ENCODE measurements at places on chromosomes 13 and 19.

- DNase-seq = no peak
Measured at GRCh38 chr19:23972161-23972560, 57.5 kb downstream of the ZNF726 start.

DNA sequence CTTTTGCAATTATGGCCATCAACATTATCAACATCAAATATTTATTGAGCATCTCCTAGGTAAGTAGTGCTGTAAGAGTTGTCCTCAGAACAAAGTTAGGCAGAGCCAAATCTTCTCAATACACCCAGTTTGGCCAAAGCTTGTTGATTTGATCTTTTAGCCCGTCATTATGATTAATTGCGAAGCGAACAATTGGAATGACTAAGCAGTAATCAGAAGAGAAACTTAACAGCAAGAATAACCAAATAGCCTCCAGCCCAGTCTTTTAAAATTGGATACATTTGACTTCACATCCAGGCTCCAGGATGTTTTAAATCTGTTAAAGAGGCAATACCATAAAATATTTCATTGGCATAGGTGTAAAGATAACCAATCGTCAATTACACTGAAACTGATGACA lies 1156.0 kb downstream of the OLFM4 start:
- no peak for DNase-seq

- DNase-seq = no peak
Measured at GRCh38 chr19:5455367-5456129, at the start of gene ZNRF4. TSS of gene ZNRF4 (plus strand) at chr19:5455417. CDS start at chr19:5455492, 75 bp downstream.

GRCh38 chr13:32105653-32106313 lies 74.2 kb downstream of the FRY start:
- no peak for DNase-seq

DNA sequence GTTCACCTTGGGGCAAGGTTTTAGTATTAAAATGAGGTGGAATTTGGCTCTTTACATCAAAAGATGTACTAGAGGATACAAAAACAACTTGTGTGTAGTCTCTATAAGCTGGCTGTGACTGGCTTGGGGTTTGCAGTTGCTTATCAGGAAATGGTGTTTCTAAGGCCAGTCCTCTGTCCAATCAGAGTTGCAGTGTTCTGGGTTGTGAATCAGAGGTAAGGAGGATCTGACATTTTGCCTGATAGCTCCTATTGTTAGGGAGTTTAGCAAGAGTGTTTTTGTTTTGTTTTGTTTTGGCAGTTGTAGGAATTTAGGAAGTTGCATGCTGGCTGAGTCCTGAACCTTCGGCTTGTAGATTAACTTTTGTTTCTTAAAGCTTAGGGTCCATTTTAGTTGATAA lies 20.1 kb upstream of the ESD start:
- no peak for DNase-seq

- no peak for DNase-seq
Measured at GRCh38 chr19:14775869-14776586, 2.3 kb downstream of the ADGRE2 start.

DNA sequence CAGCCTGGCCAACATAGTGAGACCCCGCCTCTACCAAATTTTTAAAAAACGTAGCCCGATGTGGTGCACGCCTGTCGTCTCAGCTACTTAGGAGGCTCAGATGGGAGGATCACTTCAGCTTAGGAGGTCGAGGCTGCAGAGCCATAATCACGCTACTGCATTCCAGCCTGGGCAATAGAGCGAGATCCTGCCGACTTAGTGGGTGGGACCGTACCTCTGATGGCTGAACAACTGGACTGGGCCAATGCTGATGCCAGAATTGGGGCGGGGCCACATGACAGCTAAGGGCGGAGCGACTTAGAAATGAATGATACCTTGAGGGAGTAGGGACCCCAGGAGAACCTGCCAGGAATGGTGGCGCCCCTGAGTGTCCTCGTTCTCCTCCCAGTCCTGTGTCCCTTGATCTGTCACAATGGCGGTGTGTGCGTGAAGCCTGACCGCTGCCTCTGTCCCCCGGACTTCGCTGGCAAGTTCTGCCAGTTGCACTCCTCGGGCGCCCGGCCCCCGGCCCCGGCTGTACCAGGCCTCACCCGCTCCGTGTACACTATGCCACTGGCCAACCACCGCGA lies 3.6 kb downstream of the LTBP4 start:
- DNase-seq = no peak

GRCh38 chr13:19794631-19795030 lies 11.9 kb upstream of the PSPC1 start:
- no peak for DNase-seq

DNA sequence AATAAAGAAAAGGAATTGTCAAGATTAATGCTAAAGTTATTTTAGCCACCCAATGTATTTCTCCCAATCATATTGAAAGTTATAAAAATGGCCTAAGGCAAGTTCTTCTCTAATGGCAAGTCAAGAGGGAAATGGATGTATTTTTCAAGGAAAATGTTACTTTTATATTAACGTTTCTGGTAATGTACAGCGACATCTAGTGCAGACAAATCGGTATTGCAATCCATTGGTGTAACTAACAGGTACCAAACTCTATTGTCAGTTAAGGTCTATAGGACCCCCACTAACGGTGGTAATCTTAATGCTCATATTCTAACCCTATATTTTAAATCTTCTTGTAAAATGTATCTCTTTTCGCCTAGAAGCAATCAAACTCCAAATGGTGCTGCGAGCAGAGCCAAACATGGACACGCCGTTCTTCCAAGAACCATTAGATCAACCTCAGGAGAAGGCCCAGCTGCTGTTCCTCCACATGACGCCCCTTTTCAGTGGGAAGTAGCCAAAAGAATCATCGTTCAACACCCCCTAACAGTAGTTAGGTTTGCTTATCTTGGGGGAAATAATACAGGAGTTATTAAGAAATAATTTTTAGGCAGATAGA lies 98.5 kb upstream of the PABPC3 start:
- no peak for DNase-seq

- no peak for DNase-seq
Measured at GRCh38 chr19:35618857-35619256, 6.3 kb downstream of the HAUS5 start.

- no peak for DNase-seq
Measured at GRCh38 chr13:109036078-109036780, 406.8 kb downstream of the MYO16 start.

- DNase-seq = no peak
Measured at GRCh38 chr13:58843567-58843966, 1212.0 kb downstream of the PCDH17 start.

- DNase-seq = no peak
Measured at GRCh38 chr13:85492283-85492682, 306.9 kb downstream of the SLITRK6 start.

GRCh38 chr19:36054733-36055686 lies at the start of gene WDR62:
TSS of gene WDR62 (plus strand) at chr19:36054897. CDS start at chr19:36054972, 75 bp downstream.
- peak; percentile 94 for DNase-seq

DNA sequence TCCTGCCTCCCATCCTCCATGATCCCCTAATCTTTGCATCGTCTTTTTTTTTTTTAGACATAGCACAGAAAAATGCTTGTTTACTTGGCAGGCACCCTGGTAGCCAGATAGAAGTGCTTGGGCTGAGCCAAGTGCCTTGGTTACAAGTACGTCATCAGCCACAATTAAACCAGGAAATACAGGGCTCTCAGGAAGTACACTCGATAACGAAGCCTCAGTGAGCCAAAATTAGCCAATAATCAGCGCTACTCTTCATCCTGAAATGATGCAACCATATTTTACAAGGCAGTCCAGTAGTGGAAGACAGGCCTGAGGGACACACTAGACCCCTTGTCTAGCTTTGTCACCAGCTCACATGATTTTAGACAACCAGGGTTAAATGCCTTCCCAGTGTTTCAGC lies 194.0 kb upstream of the NBEA start:
- no peak for DNase-seq

- no peak for DNase-seq
Measured at GRCh38 chr19:41299755-41300089, 10.2 kb upstream of the CCDC97 start.

DNA sequence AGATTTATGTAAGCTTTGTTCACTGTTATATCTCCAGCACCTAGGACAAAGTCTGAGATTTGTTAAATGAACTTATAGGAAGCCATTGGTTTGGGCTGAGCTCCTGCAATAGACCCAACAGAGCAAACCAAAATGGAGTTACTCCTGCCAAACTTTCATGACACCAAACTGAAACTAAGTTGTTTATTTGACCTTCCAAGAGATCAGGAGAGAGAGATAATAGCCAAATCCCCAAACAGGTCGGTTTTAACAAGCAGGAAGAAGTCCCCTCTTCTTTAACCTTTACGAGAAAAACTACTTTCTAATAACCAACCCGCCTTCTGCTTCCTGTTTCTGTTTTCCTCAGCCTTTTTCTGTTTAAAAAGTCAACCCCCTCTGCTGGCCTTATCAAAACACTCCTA lies 54.9 kb upstream of the ATP12A start:
- DNase-seq = no peak

- DNase-seq = no peak
Measured at GRCh38 chr19:47723581-47723940, 10.3 kb downstream of the EHD2 start.

DNA sequence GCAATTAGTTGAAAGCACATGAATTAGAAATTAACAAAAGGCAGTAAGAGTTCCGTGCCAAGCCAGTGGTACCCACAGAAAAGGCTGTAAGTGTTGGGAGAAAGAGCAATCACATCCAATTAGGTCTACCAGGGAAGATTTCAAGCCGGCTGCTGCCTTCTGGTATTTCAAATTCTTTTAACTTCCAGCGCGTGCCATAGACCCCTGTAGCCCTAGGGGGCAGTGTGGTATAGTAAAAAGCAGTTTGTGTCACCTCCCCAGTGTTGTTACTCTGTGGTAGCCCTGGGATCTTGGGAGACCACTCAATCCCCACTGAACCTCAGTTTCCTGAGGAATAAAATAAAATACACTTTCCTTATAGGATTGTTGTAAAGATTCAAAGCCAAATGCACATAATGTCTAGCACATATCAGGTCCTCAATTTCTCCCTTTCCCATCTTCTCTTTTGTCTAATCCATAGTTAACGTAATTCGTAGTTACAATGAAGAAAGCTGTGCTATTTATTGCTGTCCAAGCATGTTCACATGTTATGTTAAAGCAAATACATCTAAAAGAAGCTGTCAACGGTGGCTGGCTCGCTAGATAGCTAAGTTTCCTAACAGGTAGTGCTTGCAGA lies 230.2 kb downstream of the TDRD3 start:
- DNase-seq = no peak

- no peak for DNase-seq
Measured at GRCh38 chr13:30196025-30196424, 111.3 kb downstream of the KATNAL1 start.

DNA sequence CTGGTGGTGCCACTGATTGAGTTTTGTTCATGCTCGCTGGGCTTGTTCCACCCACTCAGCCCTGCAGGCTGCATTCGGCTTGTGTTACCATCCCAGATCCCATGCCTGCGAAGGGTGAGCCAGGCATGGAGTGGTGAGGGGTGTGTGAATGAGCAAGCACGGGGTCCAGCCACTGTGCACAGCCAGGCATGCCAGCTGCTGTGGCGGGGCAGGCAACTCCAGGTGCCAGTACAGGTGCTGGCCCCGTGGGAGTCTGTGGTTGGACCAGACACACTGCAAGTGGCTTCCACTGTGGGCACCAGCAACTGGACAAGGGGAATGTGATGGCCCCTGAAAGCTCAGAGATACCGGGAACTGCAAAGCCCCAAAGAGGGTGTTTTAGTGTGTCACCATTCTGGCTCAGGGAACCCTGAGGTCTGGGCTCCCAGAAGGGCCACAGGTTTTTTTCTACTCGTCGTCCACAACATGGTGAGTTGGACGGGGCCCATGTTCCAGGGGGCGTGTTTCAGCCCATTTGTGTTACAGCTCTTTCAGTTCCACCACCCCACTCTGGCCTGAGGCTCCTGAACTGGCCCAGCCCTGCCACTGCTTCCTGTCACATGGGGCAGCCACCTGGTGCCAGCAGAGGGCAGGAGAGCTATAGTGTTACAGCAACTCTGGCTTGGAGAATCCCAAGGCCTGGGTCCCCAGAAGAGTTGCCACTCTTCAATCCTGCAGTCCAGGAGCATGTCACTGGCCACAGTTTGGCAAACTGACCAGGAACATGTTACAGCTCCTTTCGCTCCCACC lies 217.0 kb upstream of the OBI1 start:
- DNase-seq = no peak

GRCh38 chr13:38844581-38844980 lies 146.1 kb downstream of the STOML3 start:
- no peak for DNase-seq

- DNase-seq = no peak
Measured at GRCh38 chr13:59094181-59094580, 1069.5 kb downstream of the DIAPH3 start.

DNA sequence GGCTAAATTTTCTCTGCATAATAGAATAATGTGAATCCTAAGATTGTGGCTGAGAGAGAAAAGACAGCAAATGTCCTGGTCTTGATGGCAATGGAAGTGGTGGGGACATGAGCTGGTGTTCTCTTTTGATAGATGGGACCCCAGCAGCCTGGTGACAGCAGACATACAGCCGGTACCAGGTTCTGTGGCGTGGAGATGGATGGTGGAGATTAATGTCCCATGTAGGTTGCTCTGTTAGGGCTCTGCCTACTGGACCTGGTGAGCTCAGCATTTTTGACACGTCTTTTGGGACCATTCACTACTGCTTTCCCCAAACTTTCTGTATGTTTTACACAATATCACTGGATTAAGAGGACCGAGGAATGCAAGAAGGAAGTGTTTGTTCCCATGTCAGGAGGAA lies 8.2 kb upstream of the SIGLEC14 start:
- no peak for DNase-seq

- DNase-seq = no peak
Measured at GRCh38 chr13:23806874-23807526, 82.2 kb downstream of the MIPEP start.

DNA sequence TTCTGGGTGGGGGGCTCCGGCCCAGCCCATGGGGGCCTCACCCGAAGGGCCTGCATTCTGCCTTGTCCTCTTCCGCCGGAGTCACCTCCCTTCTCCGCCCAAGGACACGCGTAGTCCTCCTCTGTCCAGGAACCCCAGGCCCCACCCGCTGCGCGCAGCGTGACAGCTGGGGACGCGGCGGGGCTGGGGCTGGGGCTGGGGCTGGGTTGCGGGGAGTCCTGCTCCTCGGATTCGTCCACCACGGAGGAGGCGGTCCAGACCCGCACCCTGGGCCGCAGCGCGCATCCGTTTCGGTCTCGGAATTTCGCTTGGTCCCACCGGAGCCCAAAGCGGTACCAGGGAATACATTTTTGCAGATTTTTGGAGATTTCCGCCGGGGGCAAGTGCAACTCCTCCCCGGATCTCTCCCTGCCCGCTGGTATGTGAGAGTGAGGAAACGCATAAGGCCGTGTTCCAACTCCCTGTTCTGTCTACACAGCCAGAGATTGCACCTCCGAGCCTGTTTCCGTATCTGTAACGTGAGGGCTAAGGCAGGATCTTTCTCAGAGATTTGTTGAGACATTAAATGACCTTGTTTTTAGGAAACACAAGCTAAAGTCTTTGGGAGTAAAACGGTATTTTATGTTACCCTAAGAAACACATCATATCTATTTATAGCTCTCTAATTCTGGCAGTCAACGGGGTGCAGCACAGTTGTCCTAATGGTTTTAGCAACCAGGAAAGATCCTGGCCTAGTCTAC lies at the start of gene COX7A1:
TSS of gene COX7A1 (minus strand) at position 96 of the 740 bp plus-strand sequence. CDS start at position 56, 40 bp downstream.
- no peak for DNase-seq

- no peak for DNase-seq
Measured at GRCh38 chr13:38328699-38329098, 21.0 kb upstream of the UFM1 start.

- DNase-seq = no peak
Measured at GRCh38 chr13:30477346-30478195, 11.8 kb upstream of the HMGB1 start.

Data from stimulated activated CD4-positive, alpha-beta T cell treated with anti-CD3 and anti-CD28 coated beads, Interleukin-15, amount 100 ng/mL, for 1 hour (primary cell).